ENCODE measurements at places on chromosomes 5 and 9. TPM values are rescaled to one million over a fixed set of nuclear protein-coding genes. Genes with fewer than 3 reads are reported as not detected.

Gene DBH
- not detected for total RNA-seq

Gene BDP1
- 15.8 TPM for total RNA-seq

Gene PFN3
- total RNA-seq: not detected

Gene TAF11L12
- not detected for total RNA-seq

Gene CSF1R
- total RNA-seq: 0.46 TPM

Gene ISL1
- total RNA-seq: not detected

Gene MRPS27
- total RNA-seq: 79.1 TPM

Gene CCL21
- not detected for total RNA-seq

Gene TAF11L5
- total RNA-seq: not detected

Gene IL4
- not detected for total RNA-seq

Gene SMIM33
- total RNA-seq: not detected

Gene CDO1
- 7.7 TPM for total RNA-seq

Gene IFNA13
- total RNA-seq: not detected

Gene IFNK
- total RNA-seq: not detected

Gene PCDHGB6
- total RNA-seq: 3.1 TPM

Gene TSTD2
- total RNA-seq: 17.6 TPM

Gene SPATA31A3
- total RNA-seq: not detected

Gene C9
- total RNA-seq: 0.18 TPM

Gene SAPCD2
- total RNA-seq: 0.43 TPM

Gene BASP1
- 276 TPM for total RNA-seq

Gene CFAP157
- 0.09 TPM for total RNA-seq

All from smooth muscle cell of bladder (primary cell).